ENCODE measurements at places on chromosomes 4 and X.
A peak's percentile ranks its signal among the peaks of the same experiment; 100 is the strongest.

DNA sequence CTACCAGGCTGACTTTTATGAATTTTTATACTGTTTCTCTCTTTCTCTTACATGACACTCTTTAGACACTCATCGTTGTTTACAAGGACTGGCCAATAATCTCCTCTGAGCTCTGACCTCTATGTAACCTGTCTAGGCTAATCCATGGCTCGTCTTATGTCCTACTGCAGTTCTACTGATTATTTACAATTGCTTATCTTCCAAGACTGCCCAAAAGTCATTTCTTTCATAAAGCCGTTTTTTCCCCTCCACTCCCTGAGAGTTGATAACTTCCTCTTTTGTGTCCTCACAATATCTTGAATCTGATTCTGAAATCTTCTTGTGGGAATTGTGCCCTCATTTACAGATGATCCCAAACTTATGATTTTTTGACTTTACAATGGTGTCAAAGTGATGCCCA is 18.3 kb upstream of the SNCA start:
- no peak for DNase-seq

DNA sequence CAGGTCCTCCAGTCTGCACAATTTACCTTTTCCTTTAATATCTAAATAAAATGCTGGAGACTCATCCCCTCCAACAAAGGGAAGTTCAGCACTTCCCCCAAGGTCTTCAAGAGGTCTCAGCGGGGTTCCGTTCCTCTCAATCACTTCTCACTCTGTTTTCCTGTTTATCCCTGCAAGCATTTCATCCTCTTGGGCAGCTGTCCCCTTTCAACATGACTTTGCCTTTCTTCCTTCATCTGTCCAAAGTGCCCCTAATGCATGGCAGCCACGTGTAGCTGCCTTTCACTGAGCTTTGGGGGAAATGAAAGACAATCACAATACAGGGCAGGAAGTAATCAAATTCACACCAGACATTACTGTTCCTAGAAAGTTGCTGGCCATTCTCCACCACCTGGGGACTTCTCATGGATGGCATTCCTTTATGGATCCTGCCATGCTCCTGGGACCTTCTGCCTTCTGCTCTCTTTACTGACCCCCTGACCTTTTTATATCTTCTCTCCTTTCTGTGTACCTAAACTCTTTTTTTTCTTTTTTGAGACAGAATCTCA is 79.7 kb upstream of the USP9X start:
- no peak for DNase-seq

GRCh38 chrX:3299636-3300035 is 46.8 kb downstream of the MXRA5 start:
- DNase-seq = no peak

- peak; percentile 71 for DNase-seq
Measured at GRCh38 chr4:139556071-139556723, at the start of gene SETD7. Gene SETD7, minus strand, starts transcription at chr4:139556219. Its CDS starts 82 bp downstream, at chr4:139556137.

DNA sequence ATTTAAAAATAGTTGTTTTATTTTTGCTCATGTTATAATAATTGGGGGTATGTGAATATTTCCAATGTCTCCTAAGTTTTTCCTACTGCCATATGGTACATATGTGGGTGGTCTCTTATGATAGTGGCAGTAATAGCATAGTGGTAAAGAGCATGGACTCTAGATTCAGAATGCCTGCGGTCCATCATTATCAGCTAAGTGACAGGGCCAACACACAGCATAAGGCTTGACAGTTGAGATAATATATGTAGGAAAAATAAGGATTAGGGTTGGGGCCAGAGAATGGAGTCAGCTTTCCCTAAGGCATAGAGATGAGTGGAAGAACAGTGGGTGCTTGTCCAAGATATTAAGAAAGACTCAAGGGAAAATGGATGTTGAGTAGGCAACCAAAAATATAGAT is 2707.5 kb downstream of the PCDH7 start:
- no peak for DNase-seq

- DNase-seq = no peak
Measured at GRCh38 chr4:182301736-182302135, 58.5 kb downstream of the TENM3 start.

DNA sequence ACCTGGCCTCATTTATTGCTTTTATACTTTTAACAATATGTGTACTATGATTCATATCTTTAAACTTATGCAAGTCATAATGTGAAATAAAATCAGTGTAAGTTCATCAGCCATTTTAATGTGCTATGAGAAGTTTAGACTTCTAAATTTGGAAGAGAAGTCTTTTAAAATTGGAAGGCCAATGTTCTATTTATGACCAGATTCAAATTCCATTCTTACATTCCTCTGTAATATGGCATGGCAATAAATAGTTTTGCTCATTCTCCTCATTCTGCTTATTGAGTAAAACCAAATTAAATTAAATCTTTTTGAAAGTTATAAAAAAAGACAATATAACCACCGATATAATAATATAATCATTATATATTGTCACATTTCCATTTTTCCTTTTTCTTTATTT is 126.2 kb downstream of the SORBS2 start:
- no peak for DNase-seq

GRCh38 chr4:77560170-77560569 is 45.5 kb upstream of the CXCL13 start:
- DNase-seq = no peak

DNA sequence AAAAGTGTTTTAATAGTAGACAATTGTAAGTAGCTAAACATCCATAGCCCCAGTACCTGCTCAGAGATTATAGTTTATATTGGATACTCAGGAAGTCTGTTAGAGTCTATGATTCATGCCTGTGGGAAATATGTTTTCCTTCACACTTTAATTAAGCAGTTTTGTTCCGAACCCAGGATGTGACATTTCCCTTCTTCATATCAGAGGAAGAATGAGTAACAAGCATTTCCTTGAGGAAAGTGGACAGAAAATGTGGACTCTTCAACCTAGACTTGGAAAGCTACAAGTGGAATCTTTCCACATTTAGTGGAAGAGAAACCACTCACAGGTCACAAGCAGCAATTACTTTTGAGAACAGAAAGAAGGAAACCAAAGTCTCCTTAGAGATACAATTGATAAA is 419.4 kb downstream of the C4orf33 start:
- no peak for DNase-seq

DNA sequence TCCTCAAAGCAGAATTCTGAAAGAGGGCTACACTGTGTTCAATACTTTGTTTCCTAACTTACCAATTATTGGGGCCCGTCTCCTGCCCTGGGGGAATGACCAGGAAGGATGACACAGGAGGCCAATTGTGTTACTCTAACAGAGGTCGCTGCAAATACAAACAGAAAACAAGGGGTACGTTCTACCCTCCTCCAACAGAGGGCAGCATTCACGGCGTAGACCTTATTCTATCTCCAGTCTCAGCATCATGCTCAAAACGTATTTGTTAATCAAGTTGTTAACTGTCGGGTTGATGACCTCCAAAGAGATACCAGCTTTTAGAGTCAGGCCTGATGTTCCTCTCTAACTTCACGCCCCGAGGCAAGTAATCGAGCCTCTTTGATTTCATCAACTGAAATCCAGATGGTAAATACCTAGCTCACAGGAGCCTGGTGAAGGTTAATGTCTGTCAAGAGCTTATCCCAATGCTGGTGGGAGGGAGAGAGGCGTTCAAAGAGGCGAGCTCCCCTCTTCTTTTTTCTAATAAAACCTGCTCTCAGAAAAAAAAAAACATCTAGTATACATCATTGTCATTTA is 181.0 kb upstream of the KCNIP4 start:
- no peak for DNase-seq

DNA sequence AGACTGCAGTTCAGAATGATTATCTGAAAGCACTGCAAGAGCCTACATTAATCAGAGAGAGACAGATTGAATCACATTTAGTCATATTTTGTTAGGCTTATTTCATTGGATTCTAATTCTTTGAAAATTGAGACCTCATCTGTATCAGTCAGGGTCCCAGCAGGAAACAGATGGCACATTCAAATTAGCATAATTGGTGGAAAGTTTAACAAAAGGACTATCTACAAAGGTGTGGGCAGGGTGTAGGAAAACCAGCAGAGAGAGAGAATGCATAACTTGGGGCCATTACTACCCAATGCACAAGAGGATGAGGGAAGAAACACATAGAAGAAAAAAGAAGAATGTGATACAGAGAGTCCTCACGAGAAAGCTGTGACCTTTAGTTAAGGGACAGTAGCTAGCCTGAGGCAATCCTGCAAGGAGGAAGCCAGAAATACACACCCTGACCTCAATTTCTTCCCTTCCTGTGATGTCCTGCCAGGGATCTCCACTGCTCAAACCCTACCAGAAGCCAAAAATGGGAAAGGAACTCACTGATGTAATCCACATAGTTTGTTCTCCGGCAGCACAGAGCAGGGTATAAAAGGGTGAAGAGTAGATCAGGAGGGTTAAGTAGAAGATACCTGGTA is 17.7 kb upstream of the XKRX start:
- DNase-seq = no peak

- no peak for DNase-seq
Measured at GRCh38 chrX:40008791-40009461, 88.8 kb downstream of the BCOR start.

DNA sequence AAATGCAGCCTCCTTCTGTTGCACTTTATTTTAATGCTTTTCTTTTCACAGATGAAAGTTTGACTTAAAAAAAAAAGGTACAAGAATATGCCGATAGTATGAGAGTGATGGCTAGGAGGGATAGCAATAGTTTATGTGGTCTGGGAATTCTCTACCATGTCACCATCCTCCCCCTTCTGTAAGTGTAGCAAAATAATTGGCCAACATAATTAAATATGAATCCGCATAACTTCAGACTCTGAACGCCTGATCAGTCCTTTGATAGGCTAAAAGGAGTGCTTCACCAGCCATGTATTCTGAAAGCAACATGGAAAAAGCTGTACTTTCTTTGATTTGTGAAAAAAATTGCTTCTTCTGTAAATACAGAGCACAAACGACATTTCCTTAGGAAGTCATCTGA is 95.7 kb upstream of the TTC29 start:
- no peak for DNase-seq

GRCh38 chr4:30495251-30495650 is 224.9 kb upstream of the PCDH7 start:
- DNase-seq = no peak

- DNase-seq = no peak
Measured at GRCh38 chrX:47181301-47181700, 12.3 kb upstream of the UBA1 start.

- no peak for DNase-seq
Measured at GRCh38 chrX:107699616-107700015, 71.3 kb downstream of the PRPS1 start.

GRCh38 chr4:56271131-56271530 is 116.2 kb downstream of the AASDH start:
- DNase-seq = no peak

DNA sequence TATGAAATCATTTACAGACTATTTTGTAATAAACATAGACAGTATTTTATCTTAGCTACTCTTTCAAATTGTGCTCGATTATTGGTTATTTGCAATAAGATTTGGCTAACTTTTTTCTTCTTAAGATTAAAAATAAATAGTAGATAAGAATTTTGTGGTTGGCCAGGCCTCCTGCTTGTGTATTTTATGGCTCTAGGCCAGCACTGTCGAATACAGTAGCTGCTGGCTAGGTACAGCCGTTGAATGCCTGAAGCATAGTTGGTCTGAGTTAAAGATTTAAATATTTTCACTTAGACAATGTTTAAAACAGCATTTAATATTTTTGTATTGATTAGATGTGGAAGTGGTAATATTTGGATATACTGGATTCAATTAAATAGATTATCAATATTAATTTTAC is 481.0 kb downstream of the SPRY1 start:
- no peak for DNase-seq

GRCh38 chrX:25206778-25207177 is 191.0 kb upstream of the ARX start:
- no peak for DNase-seq

DNA sequence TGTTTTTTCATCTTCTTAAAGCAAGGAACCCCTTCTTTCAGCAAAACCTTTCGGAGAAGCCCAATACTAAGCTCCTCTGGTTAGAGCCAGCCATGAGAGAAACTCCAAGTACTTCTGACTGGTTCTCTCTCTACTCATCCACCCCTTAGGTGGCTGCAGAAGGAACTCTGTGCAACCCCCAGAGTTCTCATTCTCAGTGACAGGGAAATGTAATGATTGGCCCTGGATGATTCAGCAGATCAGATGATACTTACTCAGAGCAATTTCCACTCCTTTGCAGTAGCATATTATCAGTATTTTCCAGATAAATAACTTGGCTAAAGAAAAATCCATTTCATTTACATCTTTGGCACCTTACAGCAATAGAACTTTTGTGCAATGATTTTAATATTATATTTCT is 3.2 kb downstream of the SPP1 start:
- no peak for DNase-seq

- no peak for DNase-seq
Measured at GRCh38 chrX:739611-740010, 109.0 kb downstream of the SHOX start.

GRCh38 chrX:12986886-12987285 is 12.0 kb downstream of the TMSB4X start:
- no peak for DNase-seq

DNA sequence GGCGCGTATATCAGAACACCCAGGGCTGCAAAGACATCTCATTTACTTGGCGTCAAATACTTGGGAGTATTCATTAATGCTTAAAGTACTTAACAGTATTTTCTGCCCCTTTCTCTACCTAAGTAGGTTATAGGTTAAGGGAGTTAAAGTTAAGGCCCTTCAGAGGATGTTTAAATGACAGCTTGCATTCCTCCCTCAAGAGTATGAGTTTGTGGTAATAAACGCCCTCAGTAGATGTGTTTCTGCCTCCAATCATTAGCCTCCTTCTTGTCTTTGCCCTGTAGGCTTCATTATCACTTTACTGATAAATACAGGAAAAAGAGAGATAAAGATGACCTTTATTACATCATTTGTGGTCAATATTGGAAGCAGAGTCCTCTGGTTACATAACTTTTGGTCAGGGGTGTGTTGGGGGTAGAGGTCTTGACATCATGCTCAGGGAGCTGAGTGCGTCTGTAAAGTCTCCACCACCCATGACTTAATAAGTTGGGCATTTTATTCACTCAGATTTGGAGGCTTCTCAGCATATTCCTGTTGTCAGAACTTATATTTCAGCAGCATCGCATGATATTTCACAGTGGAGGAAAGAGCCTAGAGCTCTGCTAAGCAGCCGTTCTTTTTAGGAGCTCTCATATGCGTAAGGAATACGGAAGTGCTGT is 145.9 kb downstream of the CPE start:
- DNase-seq = no peak

DNA sequence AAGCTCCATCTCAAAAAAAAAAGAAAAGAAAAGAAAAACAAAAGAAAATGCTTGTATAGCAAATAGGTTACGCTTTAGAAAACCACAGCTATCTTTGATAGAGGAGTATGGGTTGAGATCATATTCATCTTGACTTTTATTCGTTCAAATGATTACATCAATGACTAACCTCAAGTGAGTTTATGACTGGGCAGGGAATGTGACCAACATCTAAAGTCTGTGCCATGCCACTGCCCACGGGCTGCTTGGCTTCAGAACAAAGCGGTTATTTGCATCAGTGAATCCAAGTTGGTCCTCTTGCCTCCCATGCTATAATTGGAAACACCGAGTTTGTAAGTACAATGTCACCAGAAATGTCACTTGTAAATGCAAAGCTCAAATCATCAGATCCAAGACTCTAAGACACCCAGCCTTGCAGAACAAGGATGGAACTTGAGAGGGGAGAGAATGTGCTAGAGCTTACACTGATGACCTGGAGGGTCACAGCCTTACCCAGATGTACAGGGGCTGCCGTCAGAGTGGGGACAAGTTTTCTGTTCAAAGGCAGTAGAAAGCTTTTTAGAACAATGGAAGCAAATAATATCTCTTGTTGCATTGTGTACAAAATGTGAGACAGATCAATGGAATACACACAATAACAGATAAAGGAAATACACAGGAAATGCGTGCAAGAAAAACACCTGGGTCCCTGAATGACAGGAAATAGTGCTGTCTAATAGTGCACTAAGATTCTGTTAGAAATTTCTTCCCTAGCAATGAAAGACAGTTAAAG is 8.4 kb upstream of the OPN1LW start:
- peak; percentile 68 for DNase-seq

Data from central memory CD4-positive, alpha-beta T cell (primary cell).